Fibroblast of skin of back (primary cell): ENCODE measurements at places on chromosomes 5 and 9.

GRCh38 chr5:177447611-177448243 lies 1.1 kb downstream of the PRR7 start:
- peak; percentile 81 for DNase-seq

DNA sequence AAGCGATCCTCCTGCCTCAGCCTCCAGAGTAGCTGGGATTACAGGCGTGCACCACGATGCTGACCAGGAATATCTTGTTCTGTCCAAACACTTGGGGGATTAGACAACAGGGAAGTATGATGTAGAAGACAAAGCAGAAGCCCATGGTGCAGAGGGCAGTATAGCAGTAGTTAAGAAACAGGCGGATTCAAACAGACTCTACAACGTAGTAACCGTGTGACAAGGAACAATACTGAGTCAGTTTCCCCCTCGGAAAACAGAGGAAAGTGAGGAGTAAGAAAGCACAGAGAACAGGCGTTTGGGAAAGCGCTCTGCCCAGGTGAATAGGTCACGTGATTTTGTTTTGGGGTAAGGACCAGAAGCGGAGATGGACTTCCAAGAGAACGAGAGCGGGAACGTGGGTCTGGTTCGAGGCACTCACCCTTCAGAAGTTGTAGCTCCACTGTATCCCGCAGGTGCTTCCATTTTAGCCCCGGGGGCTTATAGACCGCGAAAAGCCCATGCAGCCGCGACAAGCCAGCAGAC lies 306 bp downstream of the TRUB2 start:
- DNase-seq: no peak

GRCh38 chr9:76302947-76303550 lies 91.2 kb downstream of the RFK start:
- DNase-seq: peak; percentile 54

GRCh38 chr9:120690372-120690771 lies 23.9 kb downstream of the MEGF9 start:
- DNase-seq: no peak

DNA sequence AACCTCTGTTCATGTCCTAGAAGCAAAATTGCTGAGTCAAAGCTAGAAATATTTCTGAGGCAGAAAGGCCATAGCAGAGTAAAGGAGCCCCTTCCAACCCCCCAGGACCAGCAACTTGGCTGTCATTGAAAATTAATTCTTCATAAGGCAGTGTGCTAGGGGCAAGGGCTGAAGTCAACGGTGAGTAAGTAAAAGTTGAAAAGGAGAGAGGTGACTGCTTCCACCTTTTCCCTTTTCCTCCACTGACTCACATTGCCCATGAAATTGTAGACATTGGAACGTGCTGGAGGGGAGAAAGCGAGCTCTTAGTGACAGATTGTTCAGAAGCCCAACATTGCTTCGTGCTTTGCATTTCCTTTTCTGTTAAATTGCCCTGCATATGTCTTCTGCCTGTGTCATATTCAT lies 19.1 kb downstream of the GLRA1 start:
- DNase-seq: peak; percentile 59

GRCh38 chr9:93049491-93049890 lies 9.0 kb upstream of the SUSD3 start:
- no peak for DNase-seq

DNA sequence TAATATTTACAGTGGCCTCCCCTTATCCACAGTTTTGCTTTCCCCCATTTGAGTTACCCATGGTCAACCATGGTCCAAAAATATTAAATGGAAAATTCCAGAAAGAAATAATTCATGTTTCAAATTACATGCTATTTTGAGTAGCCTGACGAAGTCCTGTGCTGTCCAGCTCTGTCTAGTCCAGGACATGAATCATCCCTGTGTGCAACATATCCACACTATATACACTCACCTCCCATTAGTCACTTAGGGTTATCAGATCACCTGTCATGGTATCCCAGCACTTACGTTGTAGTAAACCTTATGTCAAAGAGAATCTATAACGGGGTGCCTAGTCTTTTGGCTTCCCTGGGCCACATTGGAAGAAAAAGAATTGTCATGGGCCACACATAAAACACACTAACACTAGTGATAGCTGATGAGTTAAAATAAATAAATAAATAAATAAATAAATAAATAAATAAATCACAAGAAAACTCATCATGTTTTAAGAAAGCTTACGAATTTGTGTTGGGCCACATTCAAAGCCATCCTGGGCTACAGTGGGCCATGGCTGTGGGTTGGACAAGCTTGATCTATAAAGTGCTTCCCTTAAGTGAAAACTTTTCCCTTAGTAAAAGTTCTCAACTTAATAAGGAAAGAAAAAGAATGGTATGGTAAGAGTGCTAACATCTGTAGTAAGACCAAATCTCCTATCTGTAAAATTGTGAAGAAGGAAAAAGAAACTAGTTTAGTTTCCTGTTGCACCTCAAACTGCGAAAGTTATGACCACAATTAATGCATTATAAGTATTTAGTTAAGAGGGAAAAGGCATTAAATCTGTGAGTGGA lies 15.9 kb upstream of the OMD start:
- DNase-seq: peak; percentile 19

- peak; percentile 61 for DNase-seq
These were observed 601.3 kb downstream of the PSAT1 start for GRCh38 chr9:78898234-78898633.

DNA sequence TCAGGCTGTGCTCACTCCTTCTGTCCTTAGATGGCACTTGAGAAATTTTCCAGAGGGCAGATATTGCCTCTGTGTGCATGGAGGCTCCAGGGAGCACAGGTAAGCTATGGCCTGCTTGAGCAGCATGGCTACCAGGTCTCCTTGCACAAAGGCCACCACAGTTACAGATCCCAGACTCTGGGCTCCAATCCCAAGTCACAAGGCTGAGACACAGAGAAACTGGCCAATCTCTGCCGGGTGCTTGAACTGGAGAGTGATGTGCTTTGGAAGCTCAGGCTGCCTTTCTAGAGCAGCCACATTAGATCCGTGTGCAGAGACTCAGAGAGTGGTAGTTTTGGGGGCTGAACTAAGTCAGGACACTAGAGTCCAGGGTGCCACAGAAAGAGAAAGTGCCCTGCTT lies 145.7 kb downstream of the SEMA6A start:
- DNase-seq: no peak

DNA sequence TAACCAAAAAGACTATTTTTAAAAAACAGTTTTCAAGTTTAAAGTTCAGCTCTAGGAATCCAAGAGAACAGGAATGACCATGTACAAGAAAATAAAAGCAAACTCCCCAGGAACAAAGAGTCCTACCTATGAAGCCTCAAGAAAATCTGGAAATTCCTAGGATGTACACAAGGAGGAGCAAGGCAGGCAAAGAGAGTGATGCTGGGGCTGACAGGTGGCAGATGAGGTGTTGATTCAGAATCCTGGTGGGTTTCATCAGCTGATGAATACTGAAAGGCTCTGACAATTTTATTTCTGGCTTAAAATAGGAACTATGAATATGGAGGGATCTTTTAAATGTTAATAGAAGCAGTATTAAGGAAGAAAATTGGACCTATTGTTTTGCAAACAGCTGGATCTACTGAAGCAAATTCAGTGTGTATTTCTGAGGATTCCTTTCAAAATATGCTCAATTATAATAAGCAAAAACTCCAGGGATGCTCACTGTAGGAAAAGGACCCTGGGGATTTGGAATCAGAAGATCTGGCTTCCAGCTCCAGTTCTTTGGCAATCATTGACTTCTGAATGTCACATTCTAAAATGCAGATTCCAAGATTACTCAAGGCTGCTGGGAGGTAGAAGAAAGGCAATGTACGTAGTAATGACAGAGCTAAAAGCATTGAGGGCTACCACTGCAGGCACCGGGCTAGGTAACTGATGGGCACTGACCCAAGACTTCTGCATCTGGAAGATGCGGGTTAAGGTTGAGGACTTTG lies 28.0 kb upstream of the SH3RF2 start:
- no peak for DNase-seq

- DNase-seq: peak; percentile 6
These were observed 471.3 kb downstream of the MAT2B start for GRCh38 chr5:163976696-163977095.

DNA sequence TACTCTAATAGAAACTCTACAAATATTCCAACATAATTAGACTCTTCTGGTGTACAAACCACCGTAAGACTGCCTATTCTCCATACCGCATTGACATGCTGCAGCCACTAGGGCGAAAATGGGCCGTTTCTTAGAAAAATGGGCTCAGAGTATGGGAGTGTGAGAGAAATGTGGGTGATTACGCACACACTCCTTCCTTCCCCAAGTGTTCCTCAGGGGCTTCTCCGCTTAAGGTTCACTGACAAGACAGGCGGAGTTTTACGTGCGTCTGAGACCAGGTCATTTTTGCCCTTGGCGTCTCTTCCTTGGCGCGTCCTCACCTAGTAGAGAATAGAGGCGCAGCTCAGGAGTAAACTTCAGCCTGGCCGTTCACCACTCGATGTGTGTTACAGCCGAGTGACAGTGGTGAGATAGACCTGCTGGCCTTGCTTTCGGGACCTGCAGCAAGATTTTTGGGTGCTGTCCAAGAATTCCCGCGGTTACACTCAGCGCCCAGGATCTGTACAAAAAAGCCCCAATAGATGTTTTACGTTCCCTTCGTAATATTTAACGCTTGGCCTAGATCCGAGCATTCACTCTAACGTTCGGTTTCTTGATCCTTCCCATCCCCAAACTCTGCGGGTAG lies 1.8 kb upstream of the NTRK2 start:
- DNase-seq: peak; percentile 58

- no peak for DNase-seq
These were observed 83.3 kb upstream of the COL5A1 start for GRCh38 chr9:134558124-134558905.

DNA sequence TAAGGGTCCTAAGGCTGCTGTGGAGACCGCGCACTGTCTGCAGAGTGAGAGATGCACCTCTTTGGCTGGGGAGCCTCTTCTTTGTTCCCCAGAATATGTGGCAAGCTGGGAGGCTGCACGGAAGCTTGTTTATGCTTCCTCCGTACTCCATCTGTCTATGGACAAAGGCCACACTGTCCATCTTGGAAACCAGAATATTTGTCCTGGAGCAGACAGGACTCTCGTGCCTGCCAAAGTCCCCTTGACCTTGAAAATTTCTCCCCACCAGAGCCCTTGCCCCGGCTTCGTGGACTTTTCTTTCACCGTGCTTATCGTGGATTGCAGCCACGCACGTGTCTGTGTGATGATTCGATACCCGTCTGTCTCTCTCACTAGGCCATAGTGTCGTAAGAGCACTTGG lies 147.4 kb downstream of the NSG2 start:
- no peak for DNase-seq

- DNase-seq: peak; percentile 80
These were observed 8.3 kb upstream of the PTBP3 start for GRCh38 chr9:112341730-112342129.

DNA sequence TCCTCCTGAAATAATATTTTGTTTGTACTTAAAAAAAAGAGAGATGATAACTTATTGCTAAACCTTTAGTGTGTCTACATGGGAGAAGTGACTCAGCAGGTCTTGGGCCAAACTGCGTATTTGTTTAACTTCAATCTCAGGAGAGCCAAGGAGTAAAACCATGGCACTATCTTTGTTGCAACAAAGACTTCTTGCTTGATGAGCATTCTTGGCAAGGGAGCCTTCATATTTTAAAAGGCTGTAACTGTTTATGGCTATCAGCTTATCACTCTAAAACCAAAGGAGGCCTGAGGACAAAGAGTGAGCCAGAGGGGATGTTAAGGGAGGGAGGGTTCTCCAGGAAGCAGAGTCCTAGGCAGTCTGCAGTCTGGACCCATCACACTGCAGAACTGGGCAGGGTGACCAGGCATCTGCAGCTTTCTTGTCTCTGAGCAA lies 216.2 kb upstream of the S1PR3 start:
- peak; percentile 86 for DNase-seq

DNA sequence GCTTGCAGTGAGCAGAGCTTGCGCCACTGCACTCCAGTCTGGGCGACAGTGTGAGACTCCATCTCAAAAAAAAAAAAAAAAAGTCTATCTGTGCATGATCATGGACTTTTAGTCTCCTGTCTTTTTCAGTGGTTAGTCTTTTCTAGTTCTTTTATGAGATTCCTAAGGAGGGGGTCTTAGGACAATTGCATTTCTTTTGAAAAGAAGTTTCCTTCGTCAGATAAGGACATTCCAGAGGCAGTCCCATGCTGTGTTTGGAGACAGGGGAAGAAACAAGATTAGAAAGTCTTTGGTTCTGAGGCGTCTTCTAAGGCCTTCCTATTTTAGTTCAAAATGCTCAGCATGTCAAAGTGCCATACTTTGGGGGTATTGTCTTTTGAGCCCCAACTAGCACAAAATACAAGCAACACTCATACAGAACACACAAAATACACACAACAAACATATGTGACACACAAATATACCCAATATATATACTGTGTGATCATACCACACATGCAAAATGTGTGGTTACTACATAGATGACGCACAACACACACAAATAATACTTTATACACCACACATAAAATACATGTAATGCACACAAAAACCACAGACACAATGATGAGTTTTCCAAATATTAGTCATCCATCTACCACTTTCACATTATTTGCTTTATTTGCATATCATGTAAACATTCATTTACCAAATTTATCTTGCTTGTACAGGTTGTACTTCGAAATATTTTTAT lies 394.5 kb downstream of the SPATA31D1 start:
- DNase-seq: no peak

- peak; percentile 56 for DNase-seq
These were observed 3.3 kb upstream of the TMEM141 start for GRCh38 chr9:136787690-136788400.

- no peak for DNase-seq
These were observed 105.2 kb downstream of the DPYSL3 start for GRCh38 chr5:147404706-147405105.

DNA sequence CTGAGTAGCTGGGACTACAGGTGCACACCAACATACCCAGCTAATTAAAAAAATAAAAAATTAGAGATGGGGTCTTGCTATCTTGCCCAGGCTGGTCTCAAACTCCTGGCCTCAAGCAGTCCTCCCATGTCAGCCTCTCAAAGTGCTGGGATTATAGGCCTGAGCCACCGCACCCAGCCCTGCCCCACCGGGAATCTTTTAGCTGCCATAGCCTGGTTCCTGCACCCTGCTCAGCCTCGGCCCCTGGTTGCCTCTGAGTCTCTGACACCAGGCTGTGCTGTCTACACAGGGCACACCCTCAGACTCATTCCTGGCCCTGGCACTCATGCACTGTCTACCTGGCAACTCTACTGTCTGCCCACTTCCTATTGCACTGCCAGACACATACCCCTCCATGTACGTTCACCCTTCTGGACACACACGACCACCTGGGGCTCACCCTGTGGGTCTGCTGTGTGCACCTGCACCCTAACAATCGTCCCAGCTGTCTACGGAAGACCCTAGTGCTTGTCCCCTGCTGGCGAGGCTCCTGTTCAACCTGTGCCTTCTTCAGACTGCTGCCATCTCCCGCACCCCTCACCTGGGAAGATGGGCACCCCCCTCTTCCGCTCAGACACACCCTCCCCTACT lies 1.4 kb downstream of the PROP1 start:
- no peak for DNase-seq

DNA sequence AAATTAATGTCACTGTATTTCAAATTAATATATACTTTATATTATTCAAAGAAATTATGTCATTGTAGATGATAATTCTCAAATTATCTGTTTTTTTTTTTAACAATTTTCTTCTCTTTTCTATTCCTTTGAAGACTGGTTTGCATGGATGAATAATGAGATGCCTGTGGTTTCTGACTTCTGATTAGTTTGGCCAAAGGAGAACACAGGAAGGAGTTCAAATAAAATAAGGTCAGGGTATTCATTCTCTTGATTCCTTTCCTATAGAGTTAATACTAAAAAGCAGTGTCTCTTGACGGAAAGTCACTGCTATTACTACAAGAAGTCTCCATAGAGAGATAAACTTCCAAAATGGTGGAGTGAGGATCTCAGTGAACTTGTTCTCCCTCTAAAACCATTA lies 279.6 kb upstream of the FTMT start:
- no peak for DNase-seq

GRCh38 chr5:55409775-55410174 lies 102.0 kb downstream of the MTREX start:
- DNase-seq: no peak
